Gastrocnemius medialis (tissue), 4 donors: ENCODE measurements at places on chromosomes 7 and 10.

DNA sequence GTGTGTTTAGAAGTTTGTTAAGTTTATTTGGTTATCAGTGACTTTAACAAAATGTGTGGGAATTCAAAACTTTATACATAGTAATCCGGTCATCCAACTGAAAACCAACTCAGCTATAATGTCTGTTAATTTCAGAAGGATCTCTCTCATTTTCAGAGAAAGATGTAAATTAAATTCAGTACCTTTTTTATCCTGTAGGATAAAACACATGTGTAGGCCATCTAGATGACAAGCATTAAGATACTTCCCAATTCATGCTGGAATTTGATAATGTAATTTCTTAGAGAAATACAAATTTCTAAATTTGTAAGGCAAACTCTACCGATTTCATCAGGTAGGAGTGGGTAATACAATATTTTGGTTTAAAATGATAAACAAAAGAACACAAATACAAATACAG, 43.4 kb upstream of the STEAP4 start:
- H3K4me3 ChIP-seq, result no peak overlapping the region
- no peaks in the 10 kb centered on the region for H3K36me3 ChIP-seq
- no peaks in the 10 kb centered on the region for H3K4me1 ChIP-seq
- DNase-seq, result no peak

GRCh38 chr10:59311025-59311424, 51.3 kb downstream of the FAM13C start:
- H3K4me3 ChIP-seq, result no peak overlapping the region
- peaks cover 82% of the 10 kb centered on the region for H3K4me1 ChIP-seq
- no peak for DNase-seq
- no peaks in the 10 kb centered on the region for H3K27me3 ChIP-seq
- no peaks in the 10 kb centered on the region for H3K36me3 ChIP-seq

DNA sequence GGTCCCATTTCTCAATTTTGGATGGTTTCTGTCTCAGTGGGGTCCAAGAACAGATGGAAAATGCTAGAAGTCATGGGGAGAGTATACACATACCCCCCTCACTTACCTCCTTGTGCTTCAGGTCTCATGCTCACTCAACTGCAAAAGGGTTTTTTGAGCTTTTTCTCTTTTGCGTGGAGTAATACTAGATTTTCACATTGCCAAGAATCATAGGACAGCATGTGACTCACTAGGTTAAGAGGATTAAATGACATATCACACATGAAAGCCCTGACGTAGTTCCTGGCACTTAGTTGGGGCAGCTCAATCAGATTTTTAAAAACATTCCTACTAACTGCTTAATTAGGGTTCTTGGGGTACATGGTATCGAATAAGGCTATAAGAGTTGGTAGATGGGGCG, 4.5 kb downstream of the PI4K2A start:
- peaks cover 11% of the 10 kb centered on the region for H3K36me3 ChIP-seq
- no peak overlapping the region for H3K4me3 ChIP-seq
- H3K27ac ChIP-seq, result no peak overlapping the region

GRCh38 chr10:123213192-123213591, 59.0 kb downstream of the BUB3 start:
- H3K27me3 ChIP-seq, result no peaks in the 10 kb centered on the region
- H3K36me3 ChIP-seq, result no peaks in the 10 kb centered on the region
- no peak for DNase-seq
- H3K27ac ChIP-seq, result no peak overlapping the region
- H3K4me3 ChIP-seq, result no peak overlapping the region

DNA sequence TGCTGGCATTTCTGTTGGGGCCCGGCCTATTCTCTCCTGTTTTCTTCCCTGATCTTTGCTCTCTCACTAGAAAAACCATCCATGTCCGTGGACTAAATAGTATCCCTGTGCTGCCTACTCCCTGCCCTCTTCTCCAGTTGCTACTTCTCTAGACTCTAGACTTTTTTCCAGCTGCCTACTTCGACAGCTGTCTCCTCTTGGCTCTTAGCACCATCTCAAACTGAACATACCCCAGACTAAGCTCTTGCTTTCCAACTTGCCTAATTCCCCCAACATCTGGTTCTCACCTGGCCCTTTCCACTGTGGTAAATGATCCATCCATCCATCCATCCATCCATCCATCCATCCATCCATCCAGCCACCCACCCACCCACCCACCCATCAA, 19.5 kb downstream of the ADCYAP1R1 start:
- no peaks in the 10 kb centered on the region for H3K4me1 ChIP-seq
- no peak for DNase-seq
- peak overlapping the region; percentile 5 for H3K27ac ChIP-seq
- H3K4me3 ChIP-seq, result no peak overlapping the region
- H3K36me3 ChIP-seq, result no peaks in the 10 kb centered on the region

DNA sequence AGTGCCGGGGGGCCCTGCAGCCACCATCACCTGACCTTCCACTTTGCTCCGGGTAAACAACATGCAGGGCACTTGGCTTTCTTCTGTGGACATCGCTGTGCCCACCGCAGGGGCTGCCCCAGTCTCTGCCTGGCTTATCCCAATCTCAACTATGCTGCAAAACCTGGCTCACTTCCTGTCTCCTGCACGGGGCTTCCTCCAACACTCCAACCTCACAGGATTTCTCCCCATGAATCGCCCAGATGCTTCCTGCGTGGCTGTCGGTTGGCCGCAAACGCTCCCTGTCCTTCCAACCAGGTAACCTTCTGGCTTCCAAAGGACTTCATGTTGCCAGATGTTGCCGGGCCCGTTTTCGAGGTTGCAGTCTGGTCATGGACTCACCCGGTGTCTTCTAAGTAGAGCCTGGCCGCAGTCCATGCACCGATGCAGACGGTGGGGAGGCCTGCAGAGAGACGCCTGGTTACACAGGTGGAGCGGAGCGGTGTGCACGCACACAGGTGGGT, 109.0 kb downstream of the VIPR2 start:
- H3K4me1 ChIP-seq, result no peaks in the 10 kb centered on the region
- DNase-seq, result no peak
- no peaks in the 10 kb centered on the region for H3K27me3 ChIP-seq
- H3K27ac ChIP-seq, result no peak overlapping the region
- no peaks in the 10 kb centered on the region for H3K36me3 ChIP-seq

- no peaks in the 10 kb centered on the region for H3K27me3 ChIP-seq
- no peak overlapping the region for H3K4me3 ChIP-seq
- H3K27ac ChIP-seq, result no peak overlapping the region
- H3K4me1 ChIP-seq, result no peaks in the 10 kb centered on the region
- DNase-seq, result no peak
These were observed 115.7 kb downstream of the PRKAG2 start for GRCh38 chr7:151761231-151761630.

DNA sequence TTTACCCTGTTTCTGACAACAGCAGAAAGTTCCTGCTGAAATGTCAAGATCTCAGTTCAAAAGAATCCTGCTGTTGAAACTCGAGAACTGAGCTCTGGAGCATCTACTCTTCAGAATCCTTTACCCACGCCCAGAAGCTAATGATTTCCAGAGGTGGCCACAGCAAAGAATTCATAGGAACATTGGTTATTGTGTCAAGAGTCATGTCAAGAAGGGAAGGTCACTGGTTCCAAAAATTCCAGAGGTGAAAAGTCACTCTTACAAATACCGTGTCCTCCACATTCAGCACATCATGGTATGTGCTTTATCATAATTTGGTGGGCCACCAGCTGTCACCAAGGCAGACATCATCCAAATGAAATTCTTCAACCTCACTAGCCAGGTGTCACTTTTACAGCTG, 394.4 kb upstream of the NPVF start:
- H3K27me3 ChIP-seq, result no peaks in the 10 kb centered on the region
- H3K27ac ChIP-seq, result no peak overlapping the region
- H3K4me1 ChIP-seq, result no peaks in the 10 kb centered on the region
- H3K4me3 ChIP-seq, result no peak overlapping the region

GRCh38 chr7:137674048-137674447, 172.7 kb downstream of the DGKI start:
- no peak overlapping the region for H3K4me3 ChIP-seq
- no peaks in the 10 kb centered on the region for H3K4me1 ChIP-seq

GRCh38 chr7:2096692-2097387, 135.9 kb downstream of the MAD1L1 start:
- no peak overlapping the region for H3K4me3 ChIP-seq
- H3K4me1 ChIP-seq, result no peaks in the 10 kb centered on the region
- no peak for DNase-seq
- no peaks in the 10 kb centered on the region for H3K36me3 ChIP-seq
- H3K27me3 ChIP-seq, result no peaks in the 10 kb centered on the region
- no peak overlapping the region for H3K27ac ChIP-seq

DNA sequence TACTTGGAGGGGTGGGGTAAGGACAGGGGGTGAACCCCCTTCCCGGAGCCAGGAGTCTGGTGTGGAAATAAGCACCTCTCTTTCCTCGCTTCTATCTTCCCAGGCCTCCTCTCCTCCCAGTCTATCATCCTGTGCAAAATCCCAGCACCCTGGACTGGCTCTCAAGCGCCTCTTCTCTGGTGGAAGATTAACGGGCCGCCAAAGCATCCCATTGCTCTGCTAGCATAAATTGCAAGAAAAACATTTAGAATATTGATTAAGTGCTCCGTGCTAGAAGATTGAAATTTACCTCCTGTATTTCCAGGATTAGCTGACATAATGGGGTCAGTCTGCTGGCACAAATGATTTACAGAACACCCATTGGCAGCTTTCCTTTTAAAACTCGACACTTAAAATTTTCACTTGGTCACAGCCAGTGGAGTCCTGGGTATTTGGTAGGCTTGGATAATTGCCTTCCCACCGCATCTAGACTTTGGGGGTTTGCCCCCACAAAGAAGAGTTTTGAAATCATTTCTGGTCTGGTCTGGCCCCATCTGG, 189.7 kb downstream of the GFRA1 start:
- no peaks in the 10 kb centered on the region for H3K4me1 ChIP-seq
- H3K27ac ChIP-seq, result no peak overlapping the region
- no peak for DNase-seq
- H3K36me3 ChIP-seq, result no peaks in the 10 kb centered on the region

DNA sequence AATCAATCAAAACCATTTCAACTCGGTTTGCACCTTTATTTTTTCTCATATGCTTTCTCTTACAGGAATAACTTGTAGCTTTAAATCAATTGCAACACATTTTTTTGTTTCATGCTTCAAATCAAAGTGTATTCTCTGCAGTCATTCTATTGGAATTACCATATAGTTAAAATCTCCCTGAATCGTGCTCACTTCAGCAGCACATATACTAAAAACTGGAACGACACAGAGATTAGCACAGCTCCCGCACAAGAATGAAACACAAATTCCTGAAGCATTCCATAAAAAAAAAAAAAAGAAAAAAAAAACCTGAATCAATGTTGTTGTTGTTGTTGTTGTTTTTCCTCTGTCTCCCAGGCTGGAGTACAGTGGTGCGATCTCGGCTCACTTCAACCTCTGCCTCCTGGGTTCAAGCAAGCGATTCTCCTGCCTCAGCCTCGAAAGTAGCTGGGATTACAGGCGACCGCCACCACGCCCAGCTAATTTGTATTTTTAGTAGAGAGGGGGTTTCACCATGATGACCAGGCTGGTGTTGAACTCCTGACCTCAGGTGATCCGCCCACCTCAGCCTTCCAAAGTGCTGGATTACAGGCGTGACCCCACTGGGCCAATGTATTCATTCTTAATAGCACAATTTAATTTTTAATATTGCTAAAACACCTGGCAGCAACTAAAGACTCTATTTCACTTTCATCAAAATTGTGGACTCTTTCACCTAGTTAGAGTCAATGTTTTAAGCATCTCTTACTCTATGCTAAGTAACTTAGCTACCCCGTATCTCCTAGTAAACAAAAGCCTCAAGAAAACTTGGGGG, 26.3 kb downstream of the ANKRD61 start:
- H3K27me3 ChIP-seq, result no peaks in the 10 kb centered on the region
- peaks cover 15% of the 10 kb centered on the region for H3K4me1 ChIP-seq
- H3K36me3 ChIP-seq, result peaks cover 23% of the 10 kb centered on the region
- H3K27ac ChIP-seq, result peak overlapping the region; percentile 76

DNA sequence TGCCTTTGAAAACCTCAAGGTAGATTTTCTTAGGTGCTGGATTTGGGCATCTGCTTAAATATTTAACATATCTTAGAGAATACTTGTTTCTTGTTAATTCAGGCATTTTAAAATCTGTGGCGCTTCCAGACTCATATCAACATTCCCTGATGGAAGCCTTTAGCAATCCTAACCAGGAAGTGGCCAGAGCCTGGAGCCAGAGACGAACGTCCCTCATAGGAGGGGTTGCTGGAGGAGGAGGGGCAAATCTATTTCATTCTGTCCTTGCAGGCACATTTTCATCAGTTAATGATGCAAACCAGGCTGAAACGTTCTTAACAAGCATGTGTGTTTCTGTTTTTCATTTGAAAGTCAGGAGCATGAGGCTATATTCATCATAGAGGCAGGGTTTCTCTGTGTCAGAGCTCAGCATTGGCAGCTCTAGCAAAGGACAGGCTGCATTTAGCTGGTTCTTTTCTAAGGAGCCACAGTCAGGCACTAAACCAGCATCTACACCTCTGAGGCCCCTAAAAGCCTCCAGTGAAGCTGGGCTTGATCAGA, 17.8 kb upstream of the IFIT2 start:
- peak; percentile 44 for DNase-seq
- no peaks in the 10 kb centered on the region for H3K27me3 ChIP-seq
- H3K27ac ChIP-seq, result peak overlapping the region; percentile 67
- H3K36me3 ChIP-seq, result no peaks in the 10 kb centered on the region

GRCh38 chr7:153847828-153848227, 204.4 kb upstream of the DPP6 start:
- H3K4me3 ChIP-seq, result no peak overlapping the region
- H3K4me1 ChIP-seq, result no peaks in the 10 kb centered on the region
- no peak overlapping the region for H3K27ac ChIP-seq
- no peak for DNase-seq
- no peaks in the 10 kb centered on the region for H3K36me3 ChIP-seq

DNA sequence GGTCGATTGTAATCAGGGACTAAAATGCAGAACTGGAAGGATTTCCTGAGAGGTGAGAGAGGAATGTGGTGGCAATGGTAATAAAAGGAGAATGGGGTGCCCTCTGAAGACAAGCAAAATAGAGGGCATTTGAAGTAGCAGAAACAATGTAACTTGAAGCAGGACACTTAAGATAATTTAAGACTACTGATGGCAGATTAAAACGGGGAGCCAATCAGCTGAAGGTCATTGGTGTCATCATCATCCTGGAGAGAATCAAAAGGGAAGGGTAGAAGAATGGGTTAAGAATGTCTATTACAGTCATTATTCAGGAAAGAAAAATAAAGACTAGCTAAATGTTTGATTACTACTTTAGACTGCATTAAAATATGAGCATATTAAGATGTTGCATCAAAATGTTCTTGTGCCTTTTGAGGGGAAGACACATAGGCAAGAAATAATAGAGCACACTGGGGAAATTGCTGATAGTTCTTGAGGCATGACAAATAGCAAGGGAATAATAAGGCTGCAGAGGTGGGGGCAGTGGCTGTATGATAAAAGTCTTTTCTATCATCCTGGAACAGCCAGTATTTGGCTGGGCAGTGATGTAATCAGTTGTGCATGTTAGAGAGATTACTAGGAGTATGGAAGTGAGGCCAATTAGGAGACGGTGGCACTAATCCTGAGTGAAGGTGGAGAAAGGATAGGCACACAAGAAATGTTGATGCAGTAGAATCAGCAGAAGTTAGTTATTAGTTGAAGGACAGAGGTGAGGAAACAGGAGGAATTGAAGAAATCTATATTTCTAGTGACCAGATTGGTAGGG, 60.2 kb downstream of the CCDC71L start:
- no peak for DNase-seq
- no peaks in the 10 kb centered on the region for H3K27me3 ChIP-seq
- H3K36me3 ChIP-seq, result no peaks in the 10 kb centered on the region
- H3K4me3 ChIP-seq, result no peak overlapping the region
